ENCODE measurements at places on chromosomes 16 and 17.

DNA sequence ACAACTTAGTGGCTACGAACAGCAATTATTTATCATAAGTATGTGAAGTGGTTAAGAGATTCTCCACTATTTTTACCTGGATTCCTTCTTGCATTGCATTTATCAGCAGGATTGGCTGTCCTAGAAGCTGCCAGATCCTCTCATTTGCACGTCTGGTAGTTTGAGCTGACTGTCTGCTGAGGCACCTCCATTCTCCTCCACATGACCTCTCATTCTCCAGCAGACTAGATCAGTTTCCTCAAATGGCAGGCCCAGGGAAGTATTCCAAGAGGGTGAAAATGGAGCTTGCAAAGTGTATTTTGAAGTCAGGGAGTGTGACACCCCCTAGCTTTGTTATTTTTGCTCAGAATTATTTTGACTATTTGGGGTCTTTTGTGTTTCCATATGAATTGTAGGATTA lies 870.1 kb downstream of the CDH11 start:
- DNase-seq: no peak

DNA sequence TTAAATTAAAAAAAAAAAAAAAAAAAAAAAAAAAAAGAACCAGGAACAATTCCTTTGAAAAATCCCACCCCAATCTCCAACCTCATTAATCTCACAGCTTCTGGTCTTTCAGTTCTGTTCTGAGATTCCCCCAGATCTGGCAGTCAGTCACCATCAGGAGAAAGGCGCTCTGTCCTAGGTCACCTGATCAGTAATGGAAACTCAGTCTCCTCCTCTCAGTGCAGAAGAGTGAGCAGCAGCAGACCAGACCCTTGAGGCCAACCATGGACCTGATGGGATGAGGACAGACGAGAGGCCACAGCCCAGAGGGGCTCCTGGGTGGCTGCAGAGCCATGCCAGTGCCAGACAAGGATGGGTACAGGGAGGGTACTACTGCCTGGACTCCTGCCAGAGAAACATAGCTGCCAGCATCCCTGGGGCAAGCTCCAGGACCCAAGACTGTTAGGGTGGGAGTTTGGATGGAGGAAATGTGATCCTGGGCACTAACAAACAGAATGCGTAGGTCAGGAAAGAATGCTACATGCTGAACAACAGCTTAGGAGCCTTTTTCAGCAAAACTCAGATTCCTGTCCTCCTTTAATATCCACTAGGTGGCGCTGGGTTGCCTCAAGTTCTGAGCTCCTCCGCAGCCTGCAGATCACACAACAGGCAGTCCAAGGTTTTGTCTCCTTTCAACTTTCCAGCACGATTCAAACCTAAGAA lies 28.7 kb downstream of the MPG start:
- peak; percentile 47 for DNase-seq

DNA sequence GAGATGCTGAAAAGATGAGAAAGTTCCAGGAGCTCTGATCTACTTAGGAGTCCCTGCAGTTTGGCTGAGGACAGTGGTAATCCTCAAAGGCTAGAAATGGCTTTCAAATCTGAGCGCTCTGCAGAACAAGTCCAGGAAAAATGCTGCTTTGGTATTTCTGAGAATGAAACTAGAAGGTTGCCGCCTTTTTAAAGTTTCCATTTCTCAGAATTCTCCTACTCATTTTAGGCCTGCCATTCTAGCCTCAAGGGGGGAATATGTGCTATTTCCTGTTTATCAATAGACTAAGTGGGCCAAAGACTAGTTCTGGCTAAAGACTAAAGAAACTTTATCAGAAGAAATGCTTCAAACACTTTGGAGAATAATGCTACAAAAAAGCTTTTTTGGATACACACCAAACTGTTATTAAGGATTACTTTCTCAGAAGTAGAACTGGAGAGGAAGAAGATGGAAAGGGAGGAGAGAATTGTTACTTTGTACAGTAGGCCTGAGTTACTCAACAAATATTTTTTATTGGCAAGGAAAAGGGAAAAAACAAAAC lies at the start of gene SLFN12L:
Gene SLFN12L, minus strand, starts transcription at position 78 of the 541 bp plus-strand sequence. CDS start 15,314 bp downstream, outside the sequence.
- no peak for DNase-seq

DNA sequence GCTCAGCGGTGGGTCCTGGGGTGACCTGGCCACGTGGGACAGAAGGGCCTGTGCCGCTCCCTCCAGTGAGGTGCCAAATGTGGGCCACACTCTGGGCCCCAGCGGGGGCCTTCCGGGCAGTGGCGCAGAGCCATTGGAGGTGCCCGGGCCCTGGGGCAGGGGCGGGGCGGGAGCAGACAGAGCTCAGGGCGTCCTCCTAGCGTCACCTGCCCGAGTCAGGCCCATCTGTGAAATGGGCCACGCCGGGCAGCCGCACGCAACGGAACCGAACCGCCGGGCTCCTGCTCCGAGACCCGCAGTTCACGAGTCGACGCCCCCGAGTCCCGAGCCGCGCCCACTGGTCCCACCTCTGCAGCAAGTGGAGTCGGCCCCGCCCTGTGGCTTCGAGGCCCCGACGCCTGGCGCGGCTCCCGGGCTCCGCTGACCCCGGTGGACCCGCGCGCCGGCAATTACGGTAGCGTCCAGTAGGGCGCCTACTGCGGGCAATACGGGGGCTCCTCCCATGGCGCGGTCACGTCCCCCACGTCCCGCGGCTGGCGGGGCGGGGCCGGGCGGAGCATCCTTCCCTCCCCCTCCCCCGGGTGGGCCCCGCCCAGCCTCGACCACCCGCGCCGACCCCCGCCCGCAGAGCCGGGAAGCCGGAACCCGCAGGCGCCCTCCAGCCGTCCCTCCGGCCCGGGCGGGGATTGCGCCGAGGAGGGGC lies 1.9 kb downstream of the SLC16A3 start:
- peak; percentile 65 for DNase-seq

- no peak for DNase-seq
Observed at GRCh38 chr16:86550281-86550680, 4.8 kb downstream of the MTHFSD start.

DNA sequence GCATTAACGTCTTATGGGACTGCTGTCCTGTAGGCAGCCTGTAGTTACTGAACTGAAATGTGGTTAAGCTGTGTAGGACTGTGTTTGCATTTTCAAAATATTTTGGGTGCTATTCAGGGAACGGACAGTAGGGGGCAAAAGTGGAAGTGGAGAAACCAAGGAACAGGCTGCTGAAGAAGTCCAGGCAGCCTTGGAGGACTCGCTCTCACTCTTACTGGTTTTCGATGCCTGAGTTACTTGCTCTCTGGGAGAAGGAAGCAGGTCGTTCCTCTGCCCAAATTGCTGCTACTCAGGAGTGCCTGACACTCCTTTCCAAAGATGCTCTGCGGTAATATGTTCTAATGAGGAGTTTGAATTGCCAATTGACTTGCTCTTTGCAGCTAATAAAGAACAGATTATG lies 64.5 kb upstream of the RBFOX1 start:
- no peak for DNase-seq

DNA sequence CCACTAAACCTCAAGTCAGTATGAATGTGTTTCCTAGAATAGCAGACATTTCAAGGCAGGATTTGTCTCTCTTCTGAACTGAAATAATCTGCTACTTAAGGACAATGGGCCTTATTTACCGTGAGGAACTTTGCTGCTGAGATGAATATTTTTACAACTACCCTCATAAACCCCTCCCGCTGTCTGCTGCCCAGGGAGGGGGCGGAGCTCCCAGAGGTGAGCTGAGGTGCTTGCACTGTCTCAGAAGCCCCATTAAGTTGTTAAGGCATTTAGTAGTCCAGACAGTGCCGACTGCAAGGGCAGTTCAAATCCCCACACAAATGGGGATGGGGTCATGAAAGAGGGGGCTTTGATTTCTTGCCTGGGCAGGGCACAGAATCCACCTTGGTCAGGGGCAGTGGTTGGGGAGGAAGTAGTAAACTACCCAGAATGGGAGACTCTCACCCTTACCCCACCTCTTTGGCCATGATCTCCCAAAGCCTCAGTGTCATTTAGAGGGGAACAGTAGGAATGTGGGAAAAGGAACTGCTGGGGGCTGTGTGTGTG lies 19.2 kb downstream of the HNF1B start:
- DNase-seq: no peak

DNA sequence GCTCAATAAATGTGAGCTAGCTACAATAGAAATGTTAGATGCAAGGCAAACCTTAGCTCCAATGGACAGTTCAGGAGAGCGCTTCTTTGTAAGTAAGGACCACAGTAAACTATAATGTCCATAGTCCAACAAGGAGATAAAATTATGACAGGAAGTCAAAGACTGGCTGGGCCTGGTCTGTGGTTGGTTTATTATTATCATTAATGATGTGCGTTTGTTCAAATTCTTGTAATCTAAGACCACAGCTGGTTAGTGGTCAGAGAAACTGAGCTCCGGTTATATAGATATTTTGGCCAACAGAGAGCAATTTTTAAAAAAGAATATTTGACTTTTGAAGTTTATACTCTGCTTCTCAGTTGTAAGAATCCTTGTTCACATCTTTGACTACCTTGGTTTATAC lies 4.7 kb upstream of the CMTM2 start:
- no peak for DNase-seq

- DNase-seq: no peak
Observed at GRCh38 chr17:48723423-48724250, 652 bp downstream of the PRAC2 start.

DNA sequence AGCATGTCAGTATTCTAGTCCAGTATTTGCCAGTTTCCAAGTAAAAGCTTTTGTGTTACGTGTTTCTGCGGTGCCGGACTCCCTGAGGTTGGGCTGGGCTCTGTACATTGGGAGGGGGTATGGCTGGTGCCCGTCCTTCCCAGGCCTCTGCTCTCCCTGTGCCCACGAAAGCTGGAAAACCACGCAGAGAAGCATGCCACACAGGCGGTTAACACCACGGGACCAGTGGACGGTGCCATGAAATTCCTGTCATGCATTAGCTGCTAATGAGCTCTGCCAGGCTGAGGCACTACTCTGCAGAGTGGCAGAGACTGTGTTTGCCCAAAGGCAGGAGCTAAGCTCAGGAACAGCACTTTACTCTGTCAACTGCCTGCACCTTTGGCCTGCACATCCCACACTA lies 8.1 kb downstream of the SMIM5 start:
- no peak for DNase-seq

DNA sequence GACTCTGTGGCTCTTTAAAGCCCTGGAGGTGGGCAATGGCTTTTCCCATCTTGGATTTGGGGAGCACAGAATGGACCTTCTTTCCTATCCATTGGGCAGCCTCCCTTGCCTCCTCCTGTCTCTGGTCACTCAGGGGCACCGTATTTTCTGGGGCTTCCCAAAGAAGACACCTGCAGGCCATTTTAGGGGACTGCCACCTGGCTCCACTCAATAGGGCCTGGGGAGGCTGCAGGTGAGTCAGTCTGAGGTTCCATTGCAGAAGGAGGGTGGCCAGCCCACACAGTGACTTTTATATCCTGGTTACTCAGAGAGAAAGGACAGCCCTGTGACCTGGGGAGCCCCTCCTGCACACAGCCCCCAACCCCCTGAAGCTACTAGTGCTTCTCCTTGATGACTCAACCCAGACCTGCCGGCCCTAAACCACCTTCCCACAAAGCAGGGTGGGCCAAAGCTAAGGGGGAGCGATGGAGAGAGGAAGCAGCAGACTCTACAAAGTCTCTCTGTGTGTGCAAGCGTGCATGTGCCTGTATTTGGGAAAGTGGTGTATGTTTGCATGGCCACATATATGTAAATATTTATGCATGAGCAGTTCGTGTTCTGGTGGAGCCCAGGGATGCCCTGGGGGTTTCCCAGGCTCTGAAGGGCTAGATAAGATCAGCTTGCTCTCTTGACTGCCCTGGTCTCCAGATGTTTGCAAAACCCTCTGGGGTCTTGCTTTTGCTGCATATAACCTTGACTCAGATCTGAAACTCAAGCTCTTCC lies 5.0 kb downstream of the CX3CL1 start:
- no peak for DNase-seq

DNA sequence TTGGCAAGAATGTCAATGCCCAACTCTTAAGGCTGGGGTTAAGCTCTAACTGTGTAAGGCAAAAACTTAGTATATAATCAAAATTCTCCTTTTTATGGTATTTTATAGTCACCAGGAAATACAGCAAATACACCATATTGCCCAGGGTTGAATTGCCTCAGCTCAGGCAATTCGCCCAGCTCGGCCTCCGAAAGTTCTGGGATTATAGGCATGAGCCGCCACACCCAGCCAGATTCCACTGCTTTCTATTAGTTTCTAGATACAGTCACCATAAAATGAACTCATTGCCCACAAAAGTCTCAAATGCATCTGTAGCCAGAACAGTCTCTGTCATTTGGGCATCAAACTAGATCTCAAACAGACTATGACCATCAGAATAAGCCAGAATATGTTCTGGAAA lies 238.7 kb upstream of the TOX3 start:
- no peak for DNase-seq

DNA sequence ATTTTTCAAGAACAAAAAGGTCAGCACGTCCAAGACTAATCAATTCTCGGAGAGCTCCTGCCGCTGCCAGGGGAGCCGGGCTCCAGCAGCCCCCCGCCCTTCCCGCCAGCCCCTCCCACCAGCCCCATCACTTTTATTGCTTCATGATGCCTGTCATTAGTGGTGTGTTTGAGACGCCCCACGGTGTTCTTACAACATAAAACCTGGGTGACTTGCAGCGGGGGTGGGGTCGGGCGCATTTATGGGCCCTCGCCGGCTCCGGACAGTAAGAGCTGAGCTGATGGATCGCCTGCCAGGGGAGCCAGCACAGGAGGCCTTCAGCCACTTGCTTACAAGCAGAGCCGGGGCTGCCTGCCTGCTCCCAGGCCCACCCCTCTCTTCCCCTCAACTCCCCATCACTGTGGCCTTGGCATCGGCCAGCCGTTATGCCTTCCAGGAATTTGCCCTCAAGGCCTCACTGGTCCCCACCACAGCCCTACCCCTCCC lies 82.9 kb upstream of the CBX4 start:
- no peak for DNase-seq

GRCh38 chr17:66425756-66426396 lies 123.5 kb downstream of the PRKCA start:
- DNase-seq: no peak

- DNase-seq: no peak
Observed at GRCh38 chr17:57332501-57332900, 76.2 kb downstream of the MSI2 start.

GRCh38 chr17:81484195-81484979 lies 28.2 kb downstream of the ACTG1 start:
- peak; percentile 46 for DNase-seq

All from fibroblast of skin of left quadriceps (primary cell).